Bronchial smooth muscle cell (primary cell): ENCODE measurements at places on chromosomes 3 and 15. TPM values are rescaled to one million over a fixed set of nuclear protein-coding genes. Genes with fewer than 3 reads are reported as not detected.

The CGNL1 gene
- total RNA-seq: 0.16 and 0.26 TPM in 2 replicates

The ISY1 gene
- 38.0 and 40.4 TPM in 2 replicates for total RNA-seq

The STRC gene
- 0.09 and 0.16 TPM in 2 replicates for total RNA-seq

The AADACL2 gene
- not detected in 2 replicates for total RNA-seq

The HDAC11 gene
- total RNA-seq: 17.2 and 19.3 TPM in 2 replicates

The TMEM212 gene
- not detected in 2 replicates for total RNA-seq

The EIF4E3 gene
- total RNA-seq: 0.63 and 1.1 TPM in 2 replicates

The IFT57 gene
- total RNA-seq: 70.5 and 70.9 TPM in 2 replicates

The PIF1 gene
- total RNA-seq: 4.3 and 7.7 TPM in 2 replicates

The MDFIC2 gene
- total RNA-seq: not detected in 2 replicates

The FAM43A gene
- 7.7 and 15.5 TPM in 2 replicates for total RNA-seq

The COLQ gene
- total RNA-seq: 0.43 and 0.95 TPM in 2 replicates

The TERB2 gene
- total RNA-seq: not detected in 2 replicates

The TM4SF18 gene
- under 0.01 TPM in 1 of 2 replicates, not detected in the other for total RNA-seq

The CPNE9 gene
- total RNA-seq: under 0.01 TPM in 1 of 2 replicates, not detected in the other

The CCR8 gene
- total RNA-seq: not detected in 2 replicates

The LRRK1 gene
- 9.1 and 10.8 TPM in 2 replicates for total RNA-seq

The LRRIQ4 gene
- total RNA-seq: not detected in 2 replicates

The AMIGO3 gene
- under 0.01 and 0.34 TPM in 2 replicates for total RNA-seq

The MORC1 gene
- total RNA-seq: not detected in 2 replicates

The THOC7 gene
- total RNA-seq: 30.1 and 45.4 TPM in 2 replicates

The BNC1 gene
- total RNA-seq: 1.7 and 4.3 TPM in 2 replicates

The MUC13 gene
- total RNA-seq: not detected in 2 replicates

The MME gene
- 77.8 and 81.5 TPM in 2 replicates for total RNA-seq

The UQCC5 gene
- total RNA-seq: 8.9 and 13.4 TPM in 2 replicates

The LCTL gene
- 1.0 and 6.0 TPM in 2 replicates for total RNA-seq

The GOLGA6C gene
- not detected in 2 replicates for total RNA-seq

The ITIH4 gene
- 1.7 and 3.0 TPM in 2 replicates for total RNA-seq

The C3orf22 gene
- not detected in 2 replicates for total RNA-seq

The TMIE gene
- total RNA-seq: not detected in 2 replicates

The SHC4 gene
- 4.2 and 5.0 TPM in 2 replicates for total RNA-seq

The PXK gene
- 41.0 and 47.9 TPM in 2 replicates for total RNA-seq

The THAP10 gene
- 1.3 and 1.5 TPM in 2 replicates for total RNA-seq

The SLC6A20 gene
- not detected in 2 replicates for total RNA-seq

The CHRNB4 gene
- not detected in 2 replicates for total RNA-seq

The SPATA12 gene
- under 0.01 TPM in 1 of 2 replicates, not detected in the other for total RNA-seq

The ACKR4 gene
- 4.3 and 4.7 TPM in 2 replicates for total RNA-seq

The SI gene
- total RNA-seq: not detected in 2 replicates

The FBXW12 gene
- total RNA-seq: not detected in 2 replicates

The SAMMSON gene
- not detected in 2 replicates for total RNA-seq

The ZNF860 gene
- 0.09 and 0.32 TPM in 2 replicates for total RNA-seq

The PLSCR5 gene
- total RNA-seq: not detected in 2 replicates

The DUOXA1 gene
- total RNA-seq: under 0.01 TPM in 2 replicates

The AP2M1 gene
- total RNA-seq: 624 and 646 TPM in 2 replicates

The GOLGA6L7 gene
- total RNA-seq: not detected in 2 replicates

The NR1I2 gene
- under 0.01 TPM in 1 of 2 replicates, not detected in the other for total RNA-seq

The TICRR gene
- total RNA-seq: 0.09 and 0.32 TPM in 2 replicates

The IGSF11 gene
- 0.09 TPM in 1 of 2 replicates, not detected in the other for total RNA-seq

The ZCWPW2 gene
- total RNA-seq: 0.69 and 1.1 TPM in 2 replicates

The FAM162A gene
- total RNA-seq: 15.4 and 20.3 TPM in 2 replicates
